Kidney (tissue), 22 donors: ENCODE measurements at places on chromosomes 13 and 19. TPM values are rescaled to one million over a fixed set of nuclear protein-coding genes. Genes with fewer than 3 reads are reported as not detected.

GRCh38 chr19:33304760-33305647 is 2.7 kb upstream of the CEBPA start:
- DNase-seq = no peak

DNA sequence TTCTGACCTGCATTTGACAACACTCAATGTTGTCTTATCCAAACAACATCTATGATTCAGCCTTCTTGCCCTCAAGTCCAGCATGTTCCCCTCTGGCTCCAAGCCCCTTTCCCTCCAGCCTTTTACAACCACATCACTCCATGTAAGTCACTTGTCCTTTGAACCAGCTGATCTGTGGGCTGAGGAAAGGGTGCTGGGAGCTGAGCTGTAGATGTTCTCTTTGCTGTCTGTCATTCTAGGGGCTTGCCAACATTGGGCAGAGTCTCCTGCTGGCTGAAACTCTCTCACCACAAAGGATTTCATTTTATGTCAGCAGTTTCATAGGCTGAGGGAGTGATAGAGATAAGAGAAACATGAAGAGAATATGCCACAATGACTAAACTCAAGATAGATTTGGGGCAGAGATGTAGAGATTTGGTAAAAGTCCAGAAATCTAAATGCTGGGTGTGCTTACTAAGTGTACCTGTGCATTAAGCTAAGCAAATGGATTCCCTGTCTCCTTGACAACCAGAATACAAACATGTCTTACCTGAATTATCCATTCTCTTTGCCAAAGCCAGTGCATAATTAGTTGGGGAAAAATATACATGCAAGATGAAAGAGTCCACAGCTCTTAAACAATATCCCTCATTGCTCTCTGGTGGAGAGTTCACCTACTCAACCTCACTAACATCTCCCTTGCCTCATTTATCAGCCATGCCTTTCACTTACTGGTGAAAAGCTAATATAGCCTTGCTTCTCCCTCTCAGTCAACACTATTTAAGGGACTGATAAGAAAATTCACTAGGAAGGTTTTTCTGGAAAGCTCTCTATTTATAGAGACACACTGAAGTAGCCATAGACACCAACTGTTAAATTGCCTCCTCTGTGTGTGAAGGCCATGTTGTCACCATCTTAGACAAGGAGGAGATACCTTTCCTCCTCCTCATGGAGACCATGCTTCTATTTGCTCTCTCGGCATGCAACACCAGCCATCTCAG is 175.5 kb upstream of the SERP2 start:
- DNase-seq = no peak

DNA sequence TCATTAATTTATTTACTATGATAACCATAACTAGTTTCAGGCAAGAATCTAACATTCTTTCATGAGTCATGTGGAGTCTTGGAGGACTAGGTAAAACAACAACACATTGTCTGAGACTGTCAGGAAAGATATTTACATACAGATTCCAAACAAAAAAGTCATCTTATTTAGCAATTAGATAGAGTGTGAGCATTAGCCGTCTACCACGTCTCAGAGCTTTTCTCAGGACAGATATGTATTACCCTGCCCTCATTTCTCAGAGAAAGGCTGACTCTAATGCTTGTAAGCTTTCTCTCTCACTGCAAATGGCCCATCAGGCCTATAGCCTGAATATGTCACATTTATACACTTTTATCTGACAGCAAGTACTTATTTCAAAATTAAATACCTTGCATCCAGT is 312.1 kb upstream of the PCDH20 start:
- peak; percentile 6 for DNase-seq

GRCh38 chr13:78376822-78377221 is 226.5 kb downstream of the POU4F1 start:
- DNase-seq = no peak

DNA sequence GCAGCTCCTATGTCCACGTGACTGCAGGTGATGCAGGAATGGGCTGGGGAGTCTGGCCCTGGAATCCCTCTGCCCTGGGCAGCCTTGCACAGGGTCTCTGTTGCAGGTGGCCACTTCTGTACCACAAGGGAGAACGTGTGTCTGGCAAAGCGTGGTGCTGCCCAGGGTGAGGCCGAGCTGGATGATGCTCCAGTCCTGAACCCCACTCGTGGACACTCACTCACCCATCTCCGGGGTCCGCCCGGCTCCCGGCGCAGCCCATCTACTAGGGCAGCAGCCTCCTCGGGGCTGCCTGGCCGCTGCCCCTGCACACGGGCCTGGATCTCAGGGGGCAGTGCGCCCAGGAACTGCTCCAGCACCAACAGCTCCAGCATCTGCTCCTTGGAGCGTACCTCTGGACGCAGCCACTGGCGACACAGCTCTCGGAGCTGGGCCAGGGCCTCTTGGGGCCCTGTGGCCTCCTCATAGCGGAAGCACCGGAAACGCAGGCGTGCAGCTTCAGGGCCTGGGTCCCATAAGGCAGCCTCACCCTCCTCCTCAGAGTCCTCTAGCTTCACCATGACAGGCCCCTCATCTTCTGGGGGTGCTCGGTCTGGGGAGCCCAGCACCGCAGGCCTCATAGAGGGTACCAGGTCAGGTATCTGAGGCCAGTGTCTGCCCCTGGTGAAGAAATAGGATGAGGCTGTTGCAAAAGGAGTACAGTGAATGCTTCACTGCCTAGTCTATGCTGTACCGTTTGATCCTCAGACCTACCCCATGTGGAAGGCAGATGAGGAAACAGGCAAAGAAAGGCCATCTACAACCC is 2.2 kb downstream of the MZF1 start:
- DNase-seq = peak; percentile 83

DNA sequence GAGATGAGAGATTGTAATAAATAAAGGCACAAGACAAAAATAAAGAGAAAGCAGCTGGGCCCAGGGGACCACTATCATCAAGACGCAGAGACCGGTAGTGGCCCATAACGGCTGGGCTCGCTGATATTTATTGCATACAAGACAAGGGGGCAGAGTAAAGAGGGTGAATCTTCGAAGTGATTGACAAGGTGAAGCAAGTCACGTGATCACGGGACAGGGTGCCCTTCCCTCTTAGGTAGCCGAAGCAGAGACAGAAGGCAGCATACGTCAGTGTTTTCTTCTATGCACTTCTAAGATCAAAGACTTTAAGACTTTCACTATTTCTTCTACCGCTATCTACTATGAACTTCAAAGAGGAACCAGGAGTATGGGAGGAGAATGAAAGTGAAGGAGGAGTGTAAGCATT is 4.6 kb upstream of the PRKCG start:
- no peak for DNase-seq

DNA sequence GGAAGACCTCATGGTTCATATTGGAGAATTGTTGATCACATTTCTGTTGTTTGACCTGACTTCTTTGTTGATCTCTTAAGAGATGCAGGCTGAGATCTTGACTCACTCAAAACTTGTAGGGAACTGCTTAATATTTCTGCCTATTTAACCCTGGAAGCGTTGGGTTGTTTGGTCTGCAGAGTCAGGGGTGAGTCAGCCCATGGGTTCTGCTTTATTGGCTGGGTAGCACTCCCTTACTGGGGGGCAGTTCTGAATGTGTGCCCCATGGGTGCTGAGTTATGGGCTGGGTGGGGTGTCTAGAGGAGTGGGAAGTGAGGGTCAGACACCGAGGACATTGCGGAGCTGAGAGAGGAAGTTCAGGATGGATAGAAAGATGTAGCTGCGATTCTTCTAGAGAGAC is 87.9 kb downstream of the LRCH1 start:
- DNase-seq = no peak

ADAMTS10 gene
- polyA plus RNA-seq = 8.9 TPM

KCNC3 gene
- polyA plus RNA-seq = 9.1 TPM
